ENCODE measurements at places on chromosomes 11 and 22. TPM values are rescaled to one million over a fixed set of nuclear protein-coding genes. Genes with fewer than 3 reads are reported as not detected.

Gene PDE2A
- 0.33 TPM for total RNA-seq

Gene SEC14L6
- not detected for total RNA-seq

Gene HEPHL1
- not detected for total RNA-seq

Gene TRPM5
- total RNA-seq: not detected

Gene LDLRAD3
- total RNA-seq: 0.54 TPM

Gene DPP3
- 106 TPM for total RNA-seq

Gene BANF1
- 291 TPM for total RNA-seq

Gene SORL1
- total RNA-seq: 28.4 TPM

Gene OR8G1
- total RNA-seq: not detected

Gene APOBEC3F
- total RNA-seq: 19.8 TPM

DNA sequence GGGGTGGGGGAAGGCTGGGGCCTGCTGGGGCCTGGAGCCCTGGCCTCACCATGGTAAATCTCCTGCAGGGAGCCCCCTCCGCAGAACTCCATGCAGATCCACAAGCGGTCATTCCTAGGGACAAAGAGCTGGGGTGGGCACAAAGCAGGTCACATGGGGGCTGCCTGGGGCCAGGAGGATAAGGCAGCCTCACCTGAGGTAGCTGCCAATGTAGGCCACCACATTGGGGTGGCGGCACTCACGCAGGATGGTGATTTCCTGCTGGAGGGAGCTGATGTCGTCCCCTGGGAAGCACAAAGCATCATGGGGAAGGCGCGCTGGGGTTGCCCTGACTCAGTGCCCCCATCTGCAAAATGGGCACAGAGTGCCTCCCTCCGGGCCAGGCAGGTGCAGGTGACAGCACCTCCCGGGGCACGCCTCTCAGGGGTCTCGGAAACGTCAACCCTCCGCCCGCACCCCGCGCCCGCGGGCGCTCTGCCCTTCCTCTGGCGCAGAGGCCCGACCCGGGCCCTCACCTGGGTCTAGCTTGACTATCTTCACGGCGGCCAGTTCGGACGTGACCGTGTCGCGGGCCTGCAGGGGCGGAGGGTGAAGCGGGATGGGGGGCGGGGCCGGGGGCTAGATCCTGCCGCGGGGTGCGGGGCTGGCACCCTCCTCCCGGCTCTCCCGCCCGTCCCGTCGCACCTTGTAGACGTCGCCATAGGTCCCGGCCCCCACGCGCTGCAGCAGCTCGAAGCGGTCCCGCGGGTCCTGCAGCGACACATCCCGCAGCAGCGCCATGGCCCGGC is 450 bp downstream of the MAP4K2 start:
- no peak for DNase-seq
- H3K4me3 ChIP-seq: peak overlapping the region; percentile 84
- H3K27me3 ChIP-seq: no peaks in the 10 kb centered on the region

GRCh38 chr11:75198278-75198973 is 42.1 kb upstream of the TPBGL start:
- peaks cover 14% of the 10 kb centered on the region for H3K27me3 ChIP-seq
- DNase-seq: no peak
- no peaks in the 10 kb centered on the region for H3K36me3 ChIP-seq
- H3K27ac ChIP-seq: no peak overlapping the region
- no peak overlapping the region for H3K4me3 ChIP-seq

GRCh38 chr11:47171856-47172255 is 4.8 kb downstream of the ARFGAP2 start:
- peaks cover 20% of the 10 kb centered on the region for H3K4me1 ChIP-seq
- DNase-seq: no peak
- no peak overlapping the region for H3K4me3 ChIP-seq
- H3K36me3 ChIP-seq: peaks cover 38% of the 10 kb centered on the region

- H3K27ac ChIP-seq: no peak overlapping the region
- H3K4me1 ChIP-seq: peaks cover 13% of the 10 kb centered on the region
- DNase-seq: no peak
- H3K4me3 ChIP-seq: no peak overlapping the region
Observed at GRCh38 chr11:61131186-61131585, 28.9 kb downstream of the CD5 start.

DNA sequence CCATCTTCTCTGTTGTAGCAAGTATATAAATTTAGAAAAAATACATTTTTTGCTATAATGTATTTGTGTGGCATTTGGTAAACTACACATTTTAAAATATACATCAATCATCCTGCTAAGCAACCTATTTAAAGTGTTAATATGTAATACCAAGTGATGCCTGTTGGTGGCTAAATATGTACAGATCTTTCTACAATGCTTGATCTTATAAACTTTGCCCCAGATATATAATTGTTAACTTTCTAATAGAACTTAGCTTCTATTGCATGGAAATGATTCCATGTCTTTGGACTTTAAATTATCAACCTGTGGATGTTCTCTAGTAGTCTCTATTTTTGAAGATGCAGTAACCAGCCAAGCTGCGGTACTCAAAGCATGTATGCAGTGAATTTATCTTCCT is 1260.4 kb upstream of the RAG2 start:
- H3K4me3 ChIP-seq: no peak overlapping the region
- H3K27ac ChIP-seq: no peak overlapping the region
- no peaks in the 10 kb centered on the region for H3K4me1 ChIP-seq

GRCh38 chr22:23705358-23705757 is 14.5 kb downstream of the RGL4 start:
- peaks cover 92% of the 10 kb centered on the region for H3K36me3 ChIP-seq
- no peaks in the 10 kb centered on the region for H3K27me3 ChIP-seq
- H3K4me3 ChIP-seq: peak overlapping the region; percentile 51

GRCh38 chr22:25760294-25760693 is 18.3 kb downstream of the MYO18B start:
- no peak for DNase-seq
- H3K27me3 ChIP-seq: no peaks in the 10 kb centered on the region
- no peak overlapping the region for H3K27ac ChIP-seq
- peaks cover 19% of the 10 kb centered on the region for H3K4me1 ChIP-seq
- no peak overlapping the region for H3K4me3 ChIP-seq

DNA sequence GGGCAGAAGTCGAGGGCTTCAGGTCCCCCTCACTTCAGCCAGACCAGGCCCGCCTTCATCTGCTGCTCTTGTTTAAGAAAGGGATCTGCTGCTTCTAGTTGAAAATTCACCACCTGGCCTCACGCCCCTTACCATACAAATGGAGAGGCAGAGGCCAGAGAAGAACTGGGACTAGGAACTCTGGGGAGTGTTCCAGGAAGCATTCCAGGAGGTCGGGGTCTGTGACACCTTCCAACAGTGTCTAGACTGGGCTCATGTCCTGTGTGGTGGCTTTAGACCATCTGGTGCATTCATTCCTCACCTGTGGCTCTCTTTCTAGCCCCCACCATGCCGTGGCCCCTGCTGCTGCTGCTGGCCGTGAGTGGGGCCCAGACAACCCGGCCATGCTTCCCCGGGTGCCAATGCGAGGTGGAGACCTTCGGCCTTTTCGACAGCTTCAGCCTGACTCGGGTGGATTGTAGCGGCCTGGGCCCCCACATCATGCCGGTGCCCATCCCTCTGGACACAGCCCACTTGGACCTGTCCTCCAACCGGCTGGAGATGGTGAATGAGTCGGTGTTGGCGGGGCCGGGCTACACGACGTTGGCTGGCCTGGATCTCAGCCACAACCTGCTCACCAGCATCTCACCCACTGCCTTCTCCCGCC is 12.3 kb downstream of the TSKU start:
- peaks cover 6% of the 10 kb centered on the region for H3K4me1 ChIP-seq
- peaks cover 17% of the 10 kb centered on the region for H3K27me3 ChIP-seq
- no peak overlapping the region for H3K27ac ChIP-seq
- peak; percentile 48 for DNase-seq
- H3K36me3 ChIP-seq: peaks cover 3% of the 10 kb centered on the region
- no peak overlapping the region for H3K4me3 ChIP-seq

DNA sequence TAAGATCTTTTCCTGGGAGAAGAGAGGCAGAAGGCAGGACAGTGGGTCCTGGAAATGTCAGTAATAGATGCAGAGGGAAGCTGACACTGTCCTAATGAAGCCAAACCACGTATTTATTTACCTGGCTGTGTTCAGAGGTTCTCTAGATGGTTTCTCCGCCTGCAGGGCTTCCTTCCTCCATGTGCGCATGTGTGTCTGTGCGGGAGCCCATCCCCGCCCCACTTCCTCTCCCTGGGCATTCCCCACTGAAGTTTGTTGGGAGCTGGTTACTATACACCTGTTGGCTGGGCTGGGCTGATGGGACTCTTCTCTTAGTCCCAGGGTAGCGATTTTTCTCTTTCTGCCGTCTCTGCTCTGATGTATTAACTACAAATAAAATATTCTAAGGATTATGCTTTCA is 204.9 kb upstream of the TBCEL start:
- H3K27me3 ChIP-seq: peaks cover 13% of the 10 kb centered on the region
- no peak overlapping the region for H3K27ac ChIP-seq
- DNase-seq: no peak

DNA sequence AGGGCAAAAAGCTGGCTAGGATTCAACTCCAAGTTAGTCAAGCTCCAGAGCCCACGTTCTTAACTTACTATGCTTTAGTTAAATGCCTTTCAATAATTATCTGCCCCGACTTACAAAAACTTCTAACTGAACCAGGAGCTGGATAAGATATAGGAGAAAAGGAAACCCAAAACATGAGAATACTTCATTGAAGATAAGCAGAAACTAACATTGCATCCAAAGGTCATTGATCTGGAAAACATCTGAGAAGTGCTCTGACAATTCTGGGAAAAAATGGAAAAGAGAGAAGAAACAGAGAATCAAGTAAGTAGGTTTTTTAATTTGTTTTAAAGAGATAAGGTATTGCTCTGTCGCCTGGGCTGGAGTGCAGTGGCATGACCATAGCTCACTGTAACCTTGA is 27.2 kb downstream of the ACAT1 start:
- H3K27ac ChIP-seq: peak overlapping the region; percentile 12
- DNase-seq: no peak
- no peak overlapping the region for H3K4me3 ChIP-seq

DNA sequence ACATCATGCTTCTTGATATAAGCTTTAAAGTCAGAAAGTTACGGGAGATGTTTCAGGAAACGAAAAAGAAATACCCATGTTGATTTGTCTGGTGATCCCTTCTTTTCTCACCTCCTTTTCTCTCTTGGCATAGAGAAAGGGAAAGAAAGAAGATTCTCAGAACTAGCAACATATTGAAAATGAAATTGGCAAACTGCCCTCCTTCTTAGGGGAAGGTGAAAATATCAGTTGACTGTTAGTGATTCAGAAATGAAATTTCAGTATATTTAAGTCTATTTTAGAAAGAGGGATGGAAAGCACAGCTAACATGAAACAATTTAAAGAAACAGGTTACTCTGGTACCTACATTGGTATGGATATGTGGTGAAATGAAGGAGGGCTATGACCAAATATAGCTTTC is 918.1 kb downstream of the METTL15 start:
- H3K27me3 ChIP-seq: no peaks in the 10 kb centered on the region
- no peaks in the 10 kb centered on the region for H3K4me1 ChIP-seq
- H3K4me3 ChIP-seq: no peak overlapping the region
- no peak overlapping the region for H3K27ac ChIP-seq
- no peak for DNase-seq
- no peaks in the 10 kb centered on the region for H3K36me3 ChIP-seq

DNA sequence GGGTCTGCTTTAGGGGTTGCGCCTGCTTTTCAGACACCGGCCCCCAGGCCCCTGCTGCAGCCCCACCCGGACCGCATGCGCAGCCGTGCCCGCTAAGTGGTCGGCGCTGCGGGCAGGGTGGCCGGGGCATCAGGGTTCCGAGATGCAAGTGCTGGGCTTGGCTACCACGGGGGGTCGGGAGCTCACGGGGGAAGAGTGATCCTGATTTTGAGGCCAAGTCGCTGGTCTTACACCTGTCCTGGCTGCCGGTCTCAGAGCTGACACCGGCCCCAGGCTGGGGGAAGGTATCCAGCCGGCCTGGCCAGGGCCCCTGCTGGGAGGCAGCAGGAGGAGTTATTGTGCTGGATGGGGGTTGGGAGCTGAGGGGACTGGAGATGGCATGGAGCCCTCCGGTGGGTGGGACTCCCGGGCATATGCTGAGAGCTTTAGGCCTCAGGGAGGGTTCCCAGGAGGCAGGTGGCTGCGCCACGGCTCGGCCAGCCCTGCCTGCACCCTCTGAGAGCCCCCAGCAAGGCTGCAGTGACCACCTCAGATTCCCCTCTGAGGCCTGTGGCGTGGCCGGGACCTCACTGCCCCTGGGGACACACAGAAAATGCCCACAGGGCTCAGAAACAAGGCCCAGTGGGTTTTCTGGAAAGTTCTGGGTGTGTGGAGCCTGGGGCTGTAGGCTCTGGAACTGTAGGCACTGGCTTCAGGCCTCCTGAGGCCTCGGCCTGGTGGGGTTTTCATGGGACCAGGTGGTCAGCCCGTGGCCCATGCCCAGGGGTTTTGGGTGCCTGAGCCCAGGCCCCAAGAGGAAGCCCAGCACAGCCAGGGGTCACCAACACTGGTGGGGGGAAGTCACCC is 4.4 kb upstream of the MUC5AC start:
- no peaks in the 10 kb centered on the region for H3K36me3 ChIP-seq
- H3K27ac ChIP-seq: no peak overlapping the region
- peaks cover 2% of the 10 kb centered on the region for H3K4me1 ChIP-seq
- H3K27me3 ChIP-seq: peaks cover 3% of the 10 kb centered on the region
- H3K4me3 ChIP-seq: no peak overlapping the region
- DNase-seq: no peak

DNA sequence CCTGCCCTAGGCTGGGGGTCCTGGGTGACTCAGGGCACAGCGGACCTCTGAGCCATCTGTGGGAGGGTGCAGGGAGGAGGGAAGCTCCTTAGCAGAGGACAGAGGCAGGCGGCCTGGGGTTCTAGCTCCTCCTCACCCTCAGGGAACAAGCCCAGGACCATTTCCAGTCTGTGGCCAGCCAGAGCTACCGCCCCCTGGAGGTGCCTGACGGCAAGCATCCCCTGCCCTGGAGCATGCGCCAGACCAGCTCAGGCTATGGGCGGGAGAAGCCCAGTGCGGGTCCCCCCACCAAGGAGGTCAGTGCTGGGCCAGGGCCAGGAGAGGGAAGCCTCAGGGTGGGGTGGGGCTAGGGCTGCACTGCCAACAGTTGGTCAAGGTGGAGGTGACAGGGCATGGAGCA is 26.0 kb upstream of the LRRC10B start:
- peak; percentile 73 for DNase-seq
- no peaks in the 10 kb centered on the region for H3K27me3 ChIP-seq
- peaks cover 3% of the 10 kb centered on the region for H3K36me3 ChIP-seq

DNA sequence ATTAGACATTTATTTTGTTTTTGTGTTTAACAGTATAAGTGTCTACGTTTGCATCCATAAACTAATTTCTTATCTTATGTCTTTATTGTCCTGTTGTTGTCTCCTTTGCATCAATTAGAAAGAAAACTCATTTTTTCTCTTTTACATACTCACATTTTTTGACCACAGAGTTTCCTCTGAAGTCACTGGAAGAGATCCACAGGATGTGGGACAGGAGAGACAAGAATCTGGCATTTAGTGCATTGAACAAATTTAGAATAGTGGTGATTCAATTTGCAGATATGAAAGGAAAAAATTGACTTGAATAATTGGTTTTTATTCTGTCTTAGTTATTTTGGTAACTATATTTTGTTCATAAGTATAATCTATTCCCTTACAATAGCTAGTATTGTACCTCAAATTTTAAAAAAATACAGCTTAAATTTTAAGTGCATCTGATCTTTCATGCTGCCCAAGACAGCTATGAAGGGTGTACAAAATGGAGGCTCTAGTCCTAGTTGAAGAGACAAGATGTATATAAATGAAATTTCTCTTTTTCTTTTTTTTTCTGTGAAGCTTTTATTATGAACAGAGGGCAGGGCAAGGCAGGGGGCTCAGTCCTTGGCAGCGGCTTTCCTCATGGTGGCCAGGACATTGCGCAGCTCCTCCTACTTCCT is 24.4 kb downstream of the HORMAD2 start:
- peaks cover 45% of the 10 kb centered on the region for H3K4me1 ChIP-seq
- no peaks in the 10 kb centered on the region for H3K27me3 ChIP-seq
- DNase-seq: peak; percentile 79
- H3K27ac ChIP-seq: peak overlapping the region; percentile 89
- peaks cover 5% of the 10 kb centered on the region for H3K36me3 ChIP-seq

- no peaks in the 10 kb centered on the region for H3K4me1 ChIP-seq
- H3K4me3 ChIP-seq: no peak overlapping the region
- no peak for DNase-seq
- H3K27ac ChIP-seq: no peak overlapping the region
Observed at GRCh38 chr22:46346680-46347405, 11.3 kb downstream of the TRMU start.

Measured in activated CD4-positive, alpha-beta T cell treated with anti-CD3 and anti-CD28 coated beads, Interleukin-2, amount 10 ng/mL, durations not matched to agents 24 days and 14 days (primary cell).